ENCODE measurements at places on chromosomes 16 and 17. TPM values are rescaled to one million over a fixed set of nuclear protein-coding genes. Genes with fewer than 3 reads are reported as not detected.

The MT1G gene
- total RNA-seq, result not detected

The MYH1 gene
- not detected for total RNA-seq

The CDT1 gene
- 28.0 TPM for total RNA-seq

The PRDM7 gene
- total RNA-seq, result not detected

The ACSM2A gene
- total RNA-seq, result not detected
